Natural killer cell treated with Interleukin-12 subunit alpha and Interleukin-12 subunit beta and Interleukin-15 and Interleukin-18, amount 100 ng/mL, for 72 hours (primary cell): ENCODE measurements at places on chromosomes 6 and 20. TPM values are rescaled to one million over a fixed set of nuclear protein-coding genes. Genes with fewer than 3 reads are reported as not detected.

DNA sequence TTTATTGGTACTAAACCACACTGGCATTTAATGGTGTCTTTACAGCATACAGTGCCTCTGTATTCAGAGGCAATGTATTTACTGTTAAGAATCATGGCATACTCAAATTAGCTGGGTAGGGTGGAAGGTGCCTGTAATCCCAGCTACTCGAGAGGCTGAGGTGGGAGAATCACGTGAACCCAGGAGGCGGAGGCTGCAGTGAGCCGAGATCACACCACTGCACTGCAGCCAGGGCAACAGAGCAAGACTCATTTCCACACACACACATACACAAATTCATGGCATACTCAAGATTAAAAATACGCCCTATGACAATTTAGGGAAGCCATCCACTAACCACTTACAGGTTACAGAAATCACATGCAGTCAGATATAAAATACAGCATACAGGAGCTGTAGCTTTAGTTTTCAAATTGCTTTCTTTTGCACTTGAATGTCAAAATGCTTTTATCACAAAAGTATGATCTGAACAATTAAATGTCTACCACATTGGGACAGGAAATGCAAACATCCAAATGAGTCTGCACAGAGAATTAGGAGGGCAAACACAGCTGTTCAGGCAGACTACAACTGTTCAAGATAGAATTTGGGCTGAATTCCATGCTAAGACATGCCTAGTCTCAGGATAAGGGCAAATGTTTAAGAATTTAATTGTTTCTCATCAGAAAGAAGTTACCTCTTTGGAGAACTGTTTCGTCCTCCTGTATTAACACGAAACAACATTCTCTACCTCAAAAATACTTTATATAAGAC, 36.4 kb downstream of the CSNK2A1 start:
- H3K36me3 ChIP-seq = peaks cover 20% of the 10 kb centered on the region
- H3K27me3 ChIP-seq = no peaks in the 10 kb centered on the region
- no peak for DNase-seq
- peak overlapping the region; percentile 51 for H3K27ac ChIP-seq
- H3K4me1 ChIP-seq = peaks cover 22% of the 10 kb centered on the region
- no peak overlapping the region for H3K4me3 ChIP-seq

DNA sequence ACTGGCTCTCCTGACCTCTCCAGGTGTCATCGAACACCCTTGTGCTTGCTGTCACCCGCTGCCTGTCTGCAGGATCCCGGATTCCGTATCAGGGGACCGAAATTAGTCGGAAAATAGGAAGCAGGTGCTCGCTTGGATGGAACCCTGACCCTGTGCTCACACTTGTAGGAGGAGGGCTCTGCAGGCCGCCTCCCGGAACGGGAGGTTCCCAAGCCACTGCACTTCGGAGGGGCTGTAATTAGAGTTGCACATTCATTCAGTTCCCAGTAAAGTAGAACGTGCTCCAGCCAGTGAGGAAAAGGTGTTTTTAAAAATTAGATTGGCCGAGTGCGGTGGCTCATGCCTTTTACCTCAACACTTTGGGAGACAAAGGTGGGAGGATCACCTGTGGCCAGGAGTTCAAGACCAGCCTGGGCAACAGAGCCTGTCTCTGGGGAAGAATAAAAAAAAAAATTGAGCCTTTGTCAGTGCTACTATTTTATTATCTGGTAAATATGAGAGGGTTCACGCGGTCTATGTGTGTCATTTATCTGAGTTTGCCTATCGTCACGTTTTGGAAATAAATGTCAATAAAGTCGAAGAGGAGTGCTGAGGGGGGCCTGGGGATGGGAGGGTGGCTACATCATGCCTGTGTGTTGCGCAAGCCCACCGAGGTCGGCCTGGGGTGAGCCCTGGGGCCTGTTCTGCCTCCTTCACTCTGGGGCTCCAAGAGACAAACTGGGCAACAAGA, 1.5 kb upstream of the GMEB2 start:
- H3K4me1 ChIP-seq = peaks cover 16% of the 10 kb centered on the region
- H3K27ac ChIP-seq = peak overlapping the region; percentile 85
- peak overlapping the region; percentile 91 for H3K4me3 ChIP-seq
- no peaks in the 10 kb centered on the region for H3K27me3 ChIP-seq
- DNase-seq = peak; percentile 61
- H3K36me3 ChIP-seq = peaks cover 6% of the 10 kb centered on the region

- H3K4me1 ChIP-seq = peaks cover 11% of the 10 kb centered on the region
- H3K27me3 ChIP-seq = no peaks in the 10 kb centered on the region
- no peak overlapping the region for H3K4me3 ChIP-seq
- H3K36me3 ChIP-seq = peaks cover 26% of the 10 kb centered on the region
These were observed 20.6 kb downstream of the BRPF3 start for GRCh38 chr6:36217188-36217587.

DNA sequence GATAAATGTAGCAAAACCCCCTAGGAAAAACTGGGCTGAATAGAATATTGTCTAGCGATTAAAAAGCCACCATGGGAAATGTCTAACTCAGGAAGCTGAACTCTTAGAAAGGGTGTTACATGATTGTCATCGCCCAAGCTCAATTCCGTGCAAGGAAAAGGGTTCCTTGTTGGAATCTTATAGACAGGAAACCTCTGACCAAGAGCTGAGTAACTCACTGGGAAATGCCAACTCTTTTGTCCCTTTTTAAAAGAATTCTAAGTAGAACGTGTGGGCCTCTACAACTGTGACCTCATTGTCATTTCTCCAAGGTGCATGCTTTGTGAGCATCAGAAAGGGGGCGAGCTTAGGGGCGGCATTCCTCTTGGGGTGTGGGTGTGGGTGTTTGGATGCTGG, 88.1 kb downstream of the SYNJ2 start:
- peak; percentile 5 for DNase-seq
- H3K36me3 ChIP-seq = no peaks in the 10 kb centered on the region
- peaks cover 36% of the 10 kb centered on the region for H3K4me1 ChIP-seq
- H3K4me3 ChIP-seq = no peak overlapping the region

GRCh38 chr6:132107896-132108295, 156.7 kb upstream of the CCN2 start:
- no peak for DNase-seq
- peaks cover 14% of the 10 kb centered on the region for H3K36me3 ChIP-seq
- no peak overlapping the region for H3K27ac ChIP-seq
- no peaks in the 10 kb centered on the region for H3K4me1 ChIP-seq
- H3K4me3 ChIP-seq = no peak overlapping the region

DNA sequence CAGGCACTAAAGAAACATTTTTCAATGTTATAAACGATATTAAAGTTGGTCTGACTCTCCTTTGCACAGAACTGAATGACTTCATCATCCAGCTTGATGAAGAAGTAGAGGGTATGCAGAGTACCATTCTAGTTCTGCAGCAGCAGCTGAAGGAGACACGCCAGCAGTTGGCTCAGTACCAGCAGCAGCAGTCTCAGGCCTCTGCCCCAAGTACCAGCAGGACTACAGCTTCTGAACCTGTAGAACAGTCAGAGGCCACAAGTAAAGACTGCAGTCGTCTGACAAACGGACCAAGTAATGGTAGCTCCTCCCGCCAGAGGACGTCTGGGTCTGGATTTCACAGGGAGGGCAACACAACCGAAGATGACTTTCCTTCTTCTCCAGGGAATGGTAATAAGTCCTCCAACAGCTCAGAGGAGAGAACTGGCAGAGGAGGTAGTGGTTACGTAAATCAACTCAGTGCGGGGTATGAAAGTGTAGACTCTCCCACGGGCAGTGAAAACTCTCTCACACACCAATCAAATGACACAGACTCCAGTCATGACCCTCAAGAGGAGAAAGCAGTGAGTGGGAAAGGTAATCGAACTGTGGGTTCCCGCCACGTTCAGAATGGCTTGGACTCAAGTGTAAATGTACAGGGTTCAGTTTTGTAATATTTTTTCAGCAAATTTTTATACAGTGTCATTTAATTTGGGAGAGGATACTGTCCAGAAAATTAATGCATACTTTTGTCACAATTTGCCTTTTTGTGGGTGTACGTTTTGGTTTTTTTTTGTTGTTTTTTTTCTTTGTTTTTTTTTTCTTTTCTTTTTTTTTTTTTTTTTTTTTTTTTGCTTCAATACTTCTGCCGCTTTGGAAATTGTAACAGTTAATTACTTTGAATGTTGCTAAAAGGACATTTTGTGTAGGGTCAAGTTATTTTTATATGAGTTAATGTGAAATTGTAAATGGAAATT, 6.6 kb upstream of the ACAT2 start:
- H3K4me3 ChIP-seq = no peak overlapping the region
- H3K36me3 ChIP-seq = peaks cover 30% of the 10 kb centered on the region
- H3K4me1 ChIP-seq = peaks cover 12% of the 10 kb centered on the region
- no peak for DNase-seq

- no peak for DNase-seq
- H3K4me1 ChIP-seq = no peaks in the 10 kb centered on the region
- no peaks in the 10 kb centered on the region for H3K27me3 ChIP-seq
- no peaks in the 10 kb centered on the region for H3K36me3 ChIP-seq
- no peak overlapping the region for H3K4me3 ChIP-seq
These were observed 33.8 kb upstream of the TMEM244 start for GRCh38 chr6:129894921-129895320.

DNA sequence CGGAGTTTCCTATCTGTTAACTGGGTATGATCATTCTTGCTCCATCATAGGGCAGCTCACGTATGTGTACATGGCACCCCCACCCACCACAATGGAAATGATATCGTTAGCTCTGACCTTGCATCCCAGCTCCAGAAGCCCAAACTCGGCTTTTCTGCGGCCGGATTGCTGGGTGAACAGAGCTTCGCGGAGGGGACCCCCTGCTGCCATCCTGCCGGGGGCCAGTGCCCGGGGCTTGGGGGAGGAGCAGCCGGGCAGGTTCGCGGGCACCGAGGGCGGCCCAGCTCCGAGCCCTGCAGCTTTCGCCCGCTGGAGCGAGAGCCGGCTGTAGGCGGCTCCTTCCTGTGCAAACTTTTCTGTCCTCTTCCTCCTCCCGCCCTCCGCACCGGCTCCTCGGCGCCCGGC, 24.9 kb upstream of the FUCA2 start:
- H3K4me3 ChIP-seq = peak overlapping the region; percentile 69
- H3K27ac ChIP-seq = peak overlapping the region; percentile 22
- peak; percentile 74 for DNase-seq
- H3K4me1 ChIP-seq = peaks cover 9% of the 10 kb centered on the region
- no peaks in the 10 kb centered on the region for H3K36me3 ChIP-seq

- no peak for DNase-seq
- no peak overlapping the region for H3K4me3 ChIP-seq
- H3K27me3 ChIP-seq = no peaks in the 10 kb centered on the region
- no peaks in the 10 kb centered on the region for H3K36me3 ChIP-seq
- H3K4me1 ChIP-seq = no peaks in the 10 kb centered on the region
These were observed 1524.3 kb downstream of the HACE1 start for GRCh38 chr6:103335412-103335811.

SUMO4 gene
- 9.0 TPM for total RNA-seq

MRAP2 gene
- total RNA-seq = not detected

GRM1 gene
- total RNA-seq = not detected

REM1 gene
- not detected for total RNA-seq

CMTR1 gene
- total RNA-seq = 74.1 TPM
